ENCODE measurements at places on chromosomes 2 and 18.

GRCh38 chr2:158778243-158778642 lies 16.9 kb upstream of the DAPL1 start:
- peaks cover 4% of the 10 kb centered on the region for H3K27me3 ChIP-seq
- H3K36me3 ChIP-seq = no peaks in the 10 kb centered on the region
- DNase-seq = no peak
- H3K4me3 ChIP-seq = no peak overlapping the region
- no peaks in the 10 kb centered on the region for H3K4me1 ChIP-seq

DNA sequence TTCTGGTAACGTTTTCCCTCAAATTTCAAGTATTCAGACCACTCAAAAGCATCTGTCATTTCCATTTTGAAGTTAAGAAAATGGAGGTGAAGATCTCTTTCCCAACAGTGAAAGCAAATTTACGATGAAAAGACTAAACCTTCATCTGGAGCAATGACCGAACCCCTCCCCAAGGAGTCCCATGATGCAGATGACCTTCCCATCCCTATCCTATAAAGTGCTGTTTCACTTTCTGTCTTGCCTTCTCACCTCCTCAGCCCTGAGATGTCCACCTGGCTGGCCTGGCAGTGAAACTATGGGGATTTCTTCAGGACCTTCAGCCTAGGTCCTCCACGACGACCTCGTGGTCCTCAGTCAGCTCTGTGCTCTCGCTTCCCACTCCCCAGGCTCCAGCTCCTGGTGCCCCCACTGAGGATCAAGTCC lies 925 bp upstream of the NPC1 start:
- peaks cover 8% of the 10 kb centered on the region for H3K4me1 ChIP-seq
- no peak for DNase-seq
- no peaks in the 10 kb centered on the region for H3K27me3 ChIP-seq
- H3K4me3 ChIP-seq = peak overlapping the region; percentile 23
- H3K36me3 ChIP-seq = no peaks in the 10 kb centered on the region
- H3K27ac ChIP-seq = peak overlapping the region; percentile 45

DNA sequence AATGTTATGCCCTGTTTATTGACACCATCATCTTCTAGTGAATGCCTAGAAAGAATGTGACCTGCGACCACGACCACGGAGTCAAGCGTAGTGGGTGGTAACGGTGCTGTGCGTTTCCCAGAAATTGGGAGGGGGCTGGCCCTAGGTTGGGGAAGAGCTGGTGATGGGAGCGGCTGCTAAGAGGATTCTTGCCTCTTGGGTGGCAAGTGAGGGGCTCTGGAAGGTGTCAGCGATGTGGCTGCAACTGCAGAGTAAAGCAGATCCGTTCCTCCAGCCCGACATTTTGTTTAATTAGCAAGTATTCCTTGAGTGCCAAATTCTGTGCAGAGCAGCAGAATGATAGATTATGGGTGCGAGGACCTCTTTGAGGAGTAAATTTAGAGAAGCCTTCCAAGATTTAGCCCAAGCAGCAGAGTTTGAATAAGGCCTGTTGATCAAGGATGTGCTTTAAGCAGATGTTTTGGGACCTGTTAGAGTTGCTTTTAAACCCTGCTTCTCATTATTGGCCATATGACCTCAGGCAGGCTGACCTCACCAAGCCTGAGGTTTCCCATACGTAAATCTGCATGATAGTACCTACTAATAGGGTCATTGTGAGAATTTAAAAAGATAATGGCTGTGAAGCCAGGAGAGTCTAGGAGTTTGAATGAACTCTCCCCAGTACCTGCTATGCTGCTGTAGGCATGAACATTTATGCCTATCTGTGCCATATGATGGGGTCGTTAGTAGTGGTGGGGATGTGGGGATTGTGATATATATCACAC lies 287.7 kb downstream of the PTGR3 start:
- H3K27ac ChIP-seq = no peak overlapping the region
- no peaks in the 10 kb centered on the region for H3K4me1 ChIP-seq
- H3K4me3 ChIP-seq = no peak overlapping the region
- DNase-seq = no peak
- no peaks in the 10 kb centered on the region for H3K27me3 ChIP-seq
- H3K36me3 ChIP-seq = no peaks in the 10 kb centered on the region

GRCh38 chr2:1777156-1777555 lies 32.8 kb upstream of the PXDN start:
- peaks cover 13% of the 10 kb centered on the region for H3K27me3 ChIP-seq
- H3K27ac ChIP-seq = no peak overlapping the region
- no peak overlapping the region for H3K4me3 ChIP-seq
- no peaks in the 10 kb centered on the region for H3K36me3 ChIP-seq
- DNase-seq = no peak
- no peaks in the 10 kb centered on the region for H3K4me1 ChIP-seq

DNA sequence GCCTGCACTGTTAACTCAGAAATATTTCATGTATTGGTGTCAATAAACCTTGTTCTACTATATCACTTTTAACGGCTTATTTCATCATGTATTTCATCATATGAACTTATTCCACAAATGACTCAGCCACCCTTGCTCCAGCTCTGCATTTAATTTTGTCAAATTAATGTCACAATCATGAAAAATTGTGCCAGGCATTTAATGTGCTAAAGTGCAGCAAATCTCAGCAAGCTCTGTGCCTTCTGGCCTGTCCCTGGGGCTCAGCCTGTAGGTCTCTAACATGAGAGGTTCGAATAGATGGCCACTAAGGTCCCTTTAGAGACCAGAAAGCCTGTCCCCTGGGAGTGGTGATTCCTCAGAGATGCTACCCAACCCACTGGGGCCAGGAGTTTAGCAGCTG lies 28.6 kb downstream of the BOD1L2 start:
- H3K36me3 ChIP-seq = no peaks in the 10 kb centered on the region
- H3K4me1 ChIP-seq = no peaks in the 10 kb centered on the region
- H3K27ac ChIP-seq = no peak overlapping the region

- peaks cover 5% of the 10 kb centered on the region for H3K36me3 ChIP-seq
- no peaks in the 10 kb centered on the region for H3K27me3 ChIP-seq
- no peaks in the 10 kb centered on the region for H3K4me1 ChIP-seq
- no peak overlapping the region for H3K27ac ChIP-seq
These were observed 49.7 kb upstream of the TFCP2L1 start for GRCh38 chr2:121334581-121335293.

DNA sequence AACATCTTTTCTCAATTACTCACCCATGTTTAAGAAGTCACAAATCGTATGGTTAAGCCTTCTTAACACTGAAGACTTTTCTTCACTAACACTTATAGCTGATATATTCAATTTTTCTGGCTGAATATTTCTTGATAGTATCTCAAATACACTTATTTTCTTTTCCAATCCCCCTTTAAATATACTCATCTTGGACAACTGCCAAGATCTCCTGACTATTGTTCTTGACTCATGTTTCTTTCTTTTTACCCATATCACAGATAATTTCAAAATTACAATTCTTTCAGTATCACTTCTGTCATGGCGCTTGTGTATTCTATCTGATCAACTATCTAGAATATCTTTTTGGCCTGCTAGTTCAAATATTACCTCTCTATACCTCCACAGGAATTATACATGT lies 954.3 kb upstream of the ACVR2A start:
- no peaks in the 10 kb centered on the region for H3K27me3 ChIP-seq
- DNase-seq = no peak
- H3K4me1 ChIP-seq = no peaks in the 10 kb centered on the region
- no peak overlapping the region for H3K27ac ChIP-seq

DNA sequence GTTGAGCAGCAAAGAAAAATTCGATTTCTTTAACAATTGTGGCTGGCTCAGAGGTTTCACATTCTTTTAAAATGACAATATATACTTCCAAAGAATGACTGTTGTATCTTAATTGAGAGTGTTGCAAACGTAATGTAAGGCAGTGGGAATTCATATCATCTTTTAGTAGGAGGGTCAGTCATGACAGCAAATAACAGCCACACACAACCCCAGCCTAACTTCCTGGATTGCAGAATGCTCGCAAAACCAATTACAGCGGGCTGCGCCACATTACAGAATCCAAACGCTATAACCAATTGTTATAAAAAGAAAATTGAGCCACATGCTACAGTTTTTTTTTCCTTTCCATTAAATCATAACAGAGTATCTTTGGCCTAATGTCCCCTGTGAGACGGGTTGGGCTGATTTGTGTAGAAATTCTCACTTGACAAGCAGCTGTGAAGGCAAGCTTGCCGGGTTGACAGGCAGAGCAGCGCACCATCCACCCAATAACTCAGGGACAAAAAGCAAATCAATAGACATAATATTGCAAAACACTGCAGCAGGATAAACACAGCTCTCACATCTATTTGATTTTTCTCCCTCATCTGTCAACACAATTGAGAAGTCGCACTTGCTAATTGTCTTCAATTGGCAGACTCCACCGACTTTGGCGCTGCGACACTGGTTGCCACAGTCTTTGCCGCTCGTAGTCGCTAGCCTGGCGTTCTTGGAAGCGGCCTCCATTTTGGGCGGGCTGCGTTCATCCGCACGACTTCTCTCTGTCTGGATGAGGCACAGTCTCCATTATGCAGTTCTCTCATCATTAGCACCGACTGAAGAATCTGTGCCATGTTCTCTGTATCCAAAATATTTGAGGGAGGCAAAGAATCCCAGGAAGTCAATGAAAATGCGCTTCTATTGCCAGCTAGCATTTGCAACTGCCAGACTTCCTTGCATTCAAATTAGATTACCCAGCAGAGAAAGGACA lies 95.0 kb upstream of the CCDC68 start:
- H3K27ac ChIP-seq = no peak overlapping the region
- peak overlapping the region; percentile 29 for H3K4me3 ChIP-seq
- no peaks in the 10 kb centered on the region for H3K27me3 ChIP-seq
- no peaks in the 10 kb centered on the region for H3K36me3 ChIP-seq
- peak; percentile 81 for DNase-seq
- H3K4me1 ChIP-seq = no peaks in the 10 kb centered on the region

DNA sequence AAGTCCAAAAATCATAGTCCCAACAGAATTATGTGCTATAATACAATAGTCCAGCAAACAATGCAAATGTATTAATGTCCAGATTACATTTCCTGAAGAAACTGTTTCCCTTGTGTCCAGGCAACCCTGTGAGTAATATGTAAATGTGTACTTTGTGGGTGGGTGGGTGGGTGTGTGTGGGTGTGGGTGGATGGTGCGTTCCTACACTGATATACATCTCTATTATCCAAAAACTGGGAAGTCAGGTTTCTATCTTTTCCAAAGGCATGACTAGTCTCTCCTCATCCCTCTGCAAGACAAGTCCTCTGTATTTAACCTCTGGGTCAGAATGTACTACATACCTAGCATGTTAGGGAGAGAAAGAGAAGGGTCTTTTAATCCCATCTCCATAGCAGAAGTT lies 71.6 kb downstream of the LNPK start:
- H3K27ac ChIP-seq = no peak overlapping the region
- DNase-seq = peak; percentile 5
- H3K36me3 ChIP-seq = no peaks in the 10 kb centered on the region
- H3K4me1 ChIP-seq = peaks cover 2% of the 10 kb centered on the region
- H3K27me3 ChIP-seq = no peaks in the 10 kb centered on the region

GRCh38 chr2:155080373-155080772 lies 381.9 kb downstream of the KCNJ3 start:
- no peaks in the 10 kb centered on the region for H3K4me1 ChIP-seq
- no peak overlapping the region for H3K4me3 ChIP-seq
- no peaks in the 10 kb centered on the region for H3K27me3 ChIP-seq
- H3K36me3 ChIP-seq = no peaks in the 10 kb centered on the region

DNA sequence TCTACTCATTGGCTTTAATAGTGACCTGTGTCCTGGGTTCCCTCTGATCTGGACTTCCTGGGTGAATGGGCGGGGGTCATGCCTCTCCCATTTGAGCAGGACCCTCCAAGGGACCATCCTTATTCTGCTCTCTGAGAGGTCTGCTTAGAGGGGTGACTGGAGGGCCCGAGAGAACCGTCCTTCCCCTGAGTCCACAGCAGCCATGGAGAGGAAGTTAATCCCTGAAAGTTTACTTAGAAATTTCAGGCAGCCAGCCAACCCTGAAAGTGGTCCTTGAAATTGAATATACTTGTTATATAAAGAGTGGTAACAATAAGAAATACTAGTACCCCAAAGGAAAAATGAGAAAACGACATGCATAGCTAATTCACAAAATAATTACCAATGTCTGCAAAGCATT lies 226.1 kb downstream of the DYSF start:
- H3K27ac ChIP-seq = no peak overlapping the region
- no peaks in the 10 kb centered on the region for H3K36me3 ChIP-seq
- no peak overlapping the region for H3K4me3 ChIP-seq
- DNase-seq = no peak
- H3K4me1 ChIP-seq = no peaks in the 10 kb centered on the region

GRCh38 chr2:28080911-28081310 lies 190.4 kb downstream of the BABAM2 start:
- H3K4me3 ChIP-seq = no peak overlapping the region
- no peaks in the 10 kb centered on the region for H3K27me3 ChIP-seq
- no peak overlapping the region for H3K27ac ChIP-seq
- no peaks in the 10 kb centered on the region for H3K4me1 ChIP-seq

All from fibroblast of lung (primary cell).